ENCODE measurements at places on chromosomes 6 and 20. TPM values are rescaled to one million over a fixed set of nuclear protein-coding genes. Genes with fewer than 3 reads are reported as not detected.

Gene KLHDC3
- 91.4 TPM for total RNA-seq

Gene HLA-DRA
- total RNA-seq, result 585 TPM

DNA sequence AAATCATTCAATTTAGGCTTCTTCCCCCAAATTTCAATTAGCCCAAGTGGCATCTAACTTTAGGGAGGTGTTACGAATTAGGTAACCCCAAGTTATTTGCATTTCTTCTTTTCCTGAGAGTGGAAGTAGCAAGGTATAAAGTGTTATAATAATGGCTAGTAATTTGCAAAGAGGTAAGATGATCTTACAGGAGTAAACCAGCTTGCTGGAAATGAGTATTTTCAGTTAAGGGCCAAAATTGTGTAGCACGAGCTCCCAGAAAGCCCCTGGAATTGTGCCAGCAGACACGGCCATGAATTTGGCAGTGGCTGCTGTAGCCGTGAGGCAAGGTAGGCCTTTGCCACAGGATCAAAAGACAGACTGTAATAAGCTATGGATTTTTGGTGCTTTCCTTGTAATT lies 38.0 kb downstream of the CITED2 start:
- DNase-seq, result peak; percentile 30

DNA sequence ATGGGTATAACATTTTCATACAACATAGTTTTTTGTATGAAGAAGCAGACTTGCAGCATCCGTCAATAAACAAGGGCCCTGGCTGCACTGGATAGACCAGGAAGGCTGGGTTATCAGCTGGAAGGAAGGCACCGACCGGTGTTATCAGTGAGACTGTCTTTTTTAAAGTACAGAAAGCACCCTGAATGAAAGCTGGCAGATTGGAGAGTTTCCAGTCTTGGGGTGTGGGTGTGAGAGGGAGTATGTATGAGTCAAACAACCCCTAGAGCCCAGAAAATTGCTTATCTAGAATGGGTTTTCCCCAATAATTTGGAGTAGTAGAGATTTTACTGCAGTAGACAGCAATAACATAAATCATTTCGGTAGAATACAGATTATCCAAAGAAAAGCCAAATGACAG lies 42.4 kb downstream of the TXLNB start:
- DNase-seq, result no peak

- DNase-seq, result no peak
Observed at GRCh38 chr6:168664956-168665355, 224.0 kb downstream of the SMOC2 start.

DNA sequence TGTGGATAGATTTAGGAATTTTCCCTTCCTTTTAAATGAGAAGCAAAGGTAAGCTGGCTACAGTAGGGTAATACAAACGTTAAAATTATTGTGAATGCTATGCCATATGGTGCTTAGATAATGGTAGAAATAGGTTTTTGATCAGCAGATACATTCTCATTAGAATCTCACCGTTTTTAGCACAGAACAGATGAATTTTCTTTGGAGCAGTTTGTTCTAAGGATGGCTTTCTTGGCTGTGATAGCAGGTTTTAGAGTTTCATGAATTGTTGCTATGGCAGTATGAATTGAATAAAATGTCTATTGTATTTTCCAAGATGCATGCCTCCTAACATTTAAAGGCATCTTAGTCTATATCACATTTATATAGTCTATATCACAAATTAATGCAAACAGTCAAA lies 1394.5 kb downstream of the EPHA7 start:
- DNase-seq, result no peak

Measured in OCI-LY7 (cell line).